ENCODE measurements at places on chromosomes 2 and 18. TPM values are rescaled to one million over a fixed set of nuclear protein-coding genes. Genes with fewer than 3 reads are reported as not detected.

GRCh38 chr18:32669549-32670165 lies 103.2 kb downstream of the KLHL14 start:
- DNase-seq = no peak

DNA sequence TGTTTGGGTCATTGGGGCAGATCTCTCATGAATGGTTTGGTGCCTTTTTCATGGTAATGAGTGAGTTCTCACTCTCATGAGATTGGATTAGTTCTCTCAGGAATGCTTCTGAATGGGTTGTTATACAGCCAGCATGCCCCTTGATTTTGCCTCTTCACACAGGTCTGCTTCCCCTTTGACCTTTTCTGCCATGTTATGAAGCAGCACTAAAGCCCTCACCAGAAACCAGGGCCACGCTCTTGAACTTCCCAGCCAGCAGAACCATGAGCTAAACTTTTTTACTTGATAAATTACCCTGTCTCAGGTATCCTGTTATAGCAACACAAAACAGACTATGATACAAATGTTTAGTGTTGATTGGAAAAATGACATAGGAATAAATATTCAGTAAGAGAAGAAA lies 57.3 kb downstream of the ICA1L start:
- no peak for DNase-seq

DNA sequence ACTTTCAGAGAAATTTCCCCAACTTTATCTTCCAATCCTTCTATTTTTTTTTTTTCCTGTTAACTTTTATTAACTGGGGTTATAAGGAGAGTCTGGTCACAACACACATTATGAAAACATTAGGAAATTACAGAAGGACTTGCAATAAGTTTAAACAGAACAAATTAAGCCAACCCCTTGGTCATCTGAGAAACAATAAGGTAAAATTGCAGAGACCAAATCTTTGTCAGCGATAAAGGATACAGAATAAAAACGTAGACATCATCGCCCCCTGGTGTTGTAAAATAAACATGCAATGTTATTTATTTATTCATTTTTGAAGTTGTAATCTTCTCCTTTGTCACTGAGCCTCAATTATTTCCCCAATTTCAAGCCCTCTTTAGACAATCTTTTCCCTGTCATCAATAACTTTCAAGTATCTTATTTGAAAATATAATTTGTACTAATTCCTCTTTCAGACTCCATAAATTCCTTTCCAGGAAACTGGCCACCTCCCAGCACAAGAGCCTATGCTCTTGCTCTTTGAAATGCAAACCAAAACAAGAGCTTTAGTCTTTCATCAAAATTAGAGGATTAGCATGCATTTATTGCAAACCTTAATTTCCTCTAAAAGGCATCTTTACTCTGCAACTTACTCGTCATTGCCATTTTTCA lies 19.5 kb downstream of the G6PC2 start:
- DNase-seq = no peak

GRCh38 chr18:801137-801536 lies 10.9 kb downstream of the YES1 start:
- DNase-seq = no peak

GRCh38 chr2:144553379-144553778 lies 33.5 kb upstream of the ZEB2 start:
- no peak for DNase-seq

DNA sequence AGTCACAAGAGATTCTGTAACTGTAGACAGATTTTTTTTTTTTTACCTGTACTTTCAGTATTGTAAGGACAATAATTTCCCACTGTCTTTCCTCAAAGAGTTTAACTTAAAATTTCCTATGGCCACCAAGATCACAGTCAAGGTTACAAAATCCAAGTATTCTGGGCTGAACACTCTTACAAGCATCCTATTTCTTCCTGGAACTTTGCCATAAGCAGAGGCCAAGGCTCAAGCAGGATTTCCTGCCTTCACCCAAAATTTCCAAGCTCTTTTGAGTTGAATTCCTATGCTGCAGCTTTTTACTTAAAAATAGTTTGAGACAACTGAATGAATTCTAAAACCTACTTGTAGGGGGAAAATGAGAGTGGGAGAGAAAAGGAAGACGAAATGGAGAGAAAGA lies 299.4 kb downstream of the ZNF516 start:
- no peak for DNase-seq

DNA sequence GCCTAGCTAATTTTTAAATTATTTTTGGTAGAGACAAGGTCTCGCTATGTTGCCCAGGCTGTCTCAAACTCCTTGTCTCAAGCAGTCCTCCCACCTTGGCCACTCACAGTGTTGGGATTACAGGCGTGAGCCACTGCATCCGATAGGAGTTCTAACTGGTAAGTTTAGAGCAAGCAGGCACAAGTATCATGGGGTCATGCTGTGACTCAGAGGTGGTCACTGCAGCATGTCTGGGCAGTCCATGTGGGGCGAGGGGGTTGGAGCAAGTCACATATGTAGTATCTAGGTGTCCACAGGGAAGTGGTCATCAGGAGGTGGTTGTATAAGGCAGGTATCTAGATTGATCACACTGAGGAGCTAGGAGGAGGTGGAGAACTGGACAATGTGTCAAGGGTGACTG lies 22.7 kb upstream of the STARD7 start:
- DNase-seq = no peak

GRCh38 chr2:204692790-204693189 lies 147.5 kb downstream of the PARD3B start:
- no peak for DNase-seq

GRCh38 chr18:80010551-80010906 lies 22.2 kb upstream of the TXNL4A start:
- no peak for DNase-seq

GRCh38 chr2:211867845-211868451 lies 670.7 kb downstream of the ERBB4 start:
- DNase-seq = no peak

- DNase-seq = no peak
These were observed 121.8 kb downstream of the CTIF start for GRCh38 chr18:48660346-48661228.

- no peak for DNase-seq
These were observed 20.8 kb upstream of the TNS1 start for GRCh38 chr2:218023636-218024035.

DNA sequence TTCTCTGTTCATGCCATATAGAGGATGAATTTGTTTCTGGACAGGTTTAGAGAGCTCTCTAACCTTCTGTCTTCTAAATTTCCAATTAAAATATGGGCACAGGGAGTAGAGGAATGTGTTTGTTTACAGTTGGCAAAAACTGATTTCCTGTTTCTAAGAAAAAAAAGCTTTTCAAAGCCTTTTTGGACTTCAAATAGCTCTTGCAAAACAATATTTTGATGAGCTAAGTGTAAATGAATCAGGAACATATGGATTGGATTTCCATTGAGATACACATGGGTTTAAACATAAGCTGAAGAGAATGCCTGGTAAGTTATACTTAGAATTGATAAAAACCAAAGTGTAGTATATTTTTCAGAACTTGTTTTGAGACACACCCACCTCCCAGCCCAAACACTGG lies 677.5 kb downstream of the NYAP2 start:
- DNase-seq = no peak

- DNase-seq = no peak
These were observed 85.4 kb upstream of the ZEB2 start for GRCh38 chr2:144605231-144605840.

DNA sequence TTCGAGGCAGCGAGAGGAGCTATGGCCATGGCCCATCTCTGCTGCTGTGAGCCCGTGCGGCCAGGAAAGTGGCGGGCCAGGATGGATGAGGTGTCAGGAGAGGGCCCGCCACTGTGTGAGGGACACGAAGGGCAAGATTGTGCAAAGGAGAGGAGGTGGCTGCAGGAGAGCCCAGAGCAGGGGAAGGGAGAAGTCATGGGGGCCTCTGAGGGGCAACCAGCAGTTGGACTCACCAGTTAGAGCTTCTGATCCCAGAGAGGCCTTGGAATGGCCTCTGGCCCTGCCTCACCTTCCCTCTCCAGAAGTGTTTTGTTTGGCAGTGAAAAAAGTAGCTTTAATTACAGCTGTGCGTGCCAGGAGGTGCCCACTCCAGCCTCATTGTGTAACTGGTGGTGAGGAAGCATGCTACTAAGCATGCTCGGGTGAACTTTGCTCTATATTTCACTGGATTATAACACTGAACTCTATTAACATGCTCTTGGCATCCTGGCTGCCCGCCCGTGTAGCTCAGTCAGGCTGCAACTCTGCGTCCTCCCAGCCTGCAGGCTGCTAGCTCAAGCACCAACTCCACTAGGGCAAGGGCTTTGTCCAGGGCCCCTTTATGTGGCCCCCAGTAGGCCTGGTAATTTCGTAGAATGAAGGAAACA lies 34.2 kb downstream of the IMPA2 start:
- DNase-seq = no peak

The OSR1 gene
- total RNA-seq = not detected

The UBXN4 gene
- total RNA-seq = 117 TPM

The SLC4A5 gene
- total RNA-seq = 6.6 TPM

The SNED1 gene
- 14.5 TPM for total RNA-seq

The FBXO15 gene
- 2.1 TPM for total RNA-seq

The TTR gene
- total RNA-seq = not detected

The CD302 gene
- 0.62 TPM for total RNA-seq

All from activated naive CD8-positive, alpha-beta T cell treated with anti-CD3 and anti-CD28 coated beads, Interleukin-2, amount 10 ng/mL, durations not matched to agents 7 days and 5 days (primary cell).